ENCODE measurements at places on chromosomes 5 and 9. TPM values are rescaled to one million over a fixed set of nuclear protein-coding genes. Genes with fewer than 3 reads are reported as not detected.

DNA sequence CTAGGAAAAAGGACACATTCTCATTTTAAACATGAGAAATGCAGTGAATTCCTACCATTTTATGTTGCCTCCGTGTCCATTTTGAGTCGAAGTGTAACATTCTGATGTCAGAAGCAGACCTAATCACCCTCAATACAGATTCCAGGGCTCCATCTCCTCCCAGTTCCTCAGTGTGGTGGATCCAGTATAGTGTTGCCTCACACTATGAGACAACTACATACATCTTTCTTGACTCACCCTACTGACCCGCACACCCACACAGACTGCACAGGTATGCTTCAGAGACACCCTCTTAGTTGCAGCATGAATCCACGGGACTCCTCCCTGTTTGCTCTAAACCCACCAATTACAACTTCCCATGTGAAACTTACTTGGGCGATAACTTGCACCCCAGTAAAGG, 564.9 kb downstream of the SEMA5A start:
- no peaks in the 10 kb centered on the region for H3K36me3 ChIP-seq
- no peaks in the 10 kb centered on the region for H3K27me3 ChIP-seq
- H3K4me1 ChIP-seq = no peaks in the 10 kb centered on the region
- no peak overlapping the region for H3K4me3 ChIP-seq
- DNase-seq = no peak

HRH2 gene
- 5.0 TPM for total RNA-seq

DNA sequence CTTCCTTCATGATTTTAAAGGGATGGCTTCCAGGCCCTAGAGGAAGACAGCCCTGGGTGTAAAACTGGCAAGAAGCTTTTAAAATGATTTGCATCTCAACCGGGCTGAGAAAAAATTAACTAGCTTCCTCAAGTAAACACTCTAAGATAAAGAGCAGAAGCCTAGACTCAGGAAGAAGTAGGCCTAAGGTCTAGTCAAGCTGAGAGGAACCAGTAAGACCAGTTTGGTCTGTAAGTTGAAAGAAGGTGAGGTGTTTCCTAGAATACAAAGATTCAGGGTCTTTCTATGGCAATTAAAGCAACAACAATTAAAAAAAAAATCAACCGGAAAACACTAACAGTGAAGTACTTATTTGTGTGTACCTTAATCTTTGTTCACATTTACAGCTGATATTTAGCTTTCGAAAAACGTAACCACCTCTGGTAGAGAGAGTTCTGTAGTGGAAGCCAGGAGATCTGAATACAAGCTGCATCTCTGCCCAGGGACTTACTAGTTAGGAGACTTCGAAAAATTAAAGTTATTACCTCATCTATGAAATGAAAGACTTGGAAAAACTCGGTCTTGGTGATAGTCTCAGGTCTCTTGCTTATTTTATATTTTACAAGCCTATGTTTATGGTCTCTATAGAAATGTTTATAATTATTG, 75.7 kb downstream of the TUSC1 start:
- H3K4me1 ChIP-seq = no peaks in the 10 kb centered on the region
- no peak for DNase-seq
- H3K36me3 ChIP-seq = no peaks in the 10 kb centered on the region
- H3K4me3 ChIP-seq = no peak overlapping the region
- H3K27ac ChIP-seq = no peak overlapping the region
- H3K27me3 ChIP-seq = no peaks in the 10 kb centered on the region

LCN12 gene
- total RNA-seq = 1.8 TPM

GRCh38 chr5:98911280-98912040, 17.3 kb downstream of the CHD1 start:
- no peak overlapping the region for H3K27ac ChIP-seq
- DNase-seq = no peak
- no peak overlapping the region for H3K4me3 ChIP-seq

Measured in breast epithelium (tissue), 4 donors.